ENCODE measurements at places on chromosomes 4 and X. TPM values are rescaled to one million over a fixed set of nuclear protein-coding genes. Genes with fewer than 3 reads are reported as not detected.

Gene GLRB
- not detected for total RNA-seq

Gene TCEAL7
- not detected for total RNA-seq

Gene SPANXN3
- not detected for total RNA-seq

Gene EIF1AX
- 47.7 TPM for total RNA-seq

Gene SLC6A8
- total RNA-seq: 0.64 TPM

Gene KLHL34
- 1.1 TPM for total RNA-seq

Gene WDR44
- 18.8 TPM for total RNA-seq

Gene PCDH11X
- not detected for total RNA-seq

- no peak overlapping the region for H3K27ac ChIP-seq
- H3K4me3 ChIP-seq: no peak overlapping the region
- peak; percentile 10 for DNase-seq
- no peaks in the 10 kb centered on the region for H3K27me3 ChIP-seq
- no peaks in the 10 kb centered on the region for H3K36me3 ChIP-seq
- no peaks in the 10 kb centered on the region for H3K4me1 ChIP-seq
Measured at GRCh38 chr4:77145842-77146185, 11.2 kb upstream of the CCNG2 start.

- no peaks in the 10 kb centered on the region for H3K4me1 ChIP-seq
- no peak overlapping the region for H3K4me3 ChIP-seq
- DNase-seq: no peak
- H3K27me3 ChIP-seq: no peaks in the 10 kb centered on the region
- no peaks in the 10 kb centered on the region for H3K36me3 ChIP-seq
- H3K27ac ChIP-seq: no peak overlapping the region
Measured at GRCh38 chr4:89173336-89174090, 62.2 kb downstream of the TIGD2 start.

- H3K36me3 ChIP-seq: no peaks in the 10 kb centered on the region
- H3K27me3 ChIP-seq: no peaks in the 10 kb centered on the region
- no peak overlapping the region for H3K27ac ChIP-seq
- no peak overlapping the region for H3K4me3 ChIP-seq
- H3K4me1 ChIP-seq: no peaks in the 10 kb centered on the region
Measured at GRCh38 chr4:66911880-66912279, 633.4 kb downstream of the CENPC start.

DNA sequence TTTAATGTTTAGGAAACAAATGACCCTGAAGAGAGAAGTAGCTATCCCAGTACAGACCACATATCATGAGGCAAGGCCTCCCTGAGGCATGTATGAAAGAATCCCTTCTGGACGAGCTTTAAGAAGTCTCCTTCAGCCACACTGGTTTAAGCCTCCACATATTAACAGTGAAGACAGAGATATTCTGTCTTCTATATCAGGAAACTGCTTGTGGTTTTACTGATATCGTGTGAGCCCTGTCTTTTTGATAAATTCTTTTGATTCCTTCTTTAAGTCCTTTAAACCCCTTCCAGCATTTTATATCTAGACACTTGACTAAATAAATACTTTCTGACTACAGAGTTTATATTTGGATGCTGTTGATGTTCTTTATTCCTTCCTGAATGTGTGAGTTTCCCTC is 45.9 kb upstream of the GPC4 start:
- no peak for DNase-seq
- H3K4me1 ChIP-seq: no peaks in the 10 kb centered on the region
- no peak overlapping the region for H3K4me3 ChIP-seq
- no peak overlapping the region for H3K27ac ChIP-seq

- DNase-seq: no peak
- H3K27me3 ChIP-seq: no peaks in the 10 kb centered on the region
- no peak overlapping the region for H3K27ac ChIP-seq
- H3K36me3 ChIP-seq: no peaks in the 10 kb centered on the region
- no peaks in the 10 kb centered on the region for H3K4me1 ChIP-seq
Measured at GRCh38 chr4:85946821-85947220, 413.0 kb downstream of the MAPK10 start.

DNA sequence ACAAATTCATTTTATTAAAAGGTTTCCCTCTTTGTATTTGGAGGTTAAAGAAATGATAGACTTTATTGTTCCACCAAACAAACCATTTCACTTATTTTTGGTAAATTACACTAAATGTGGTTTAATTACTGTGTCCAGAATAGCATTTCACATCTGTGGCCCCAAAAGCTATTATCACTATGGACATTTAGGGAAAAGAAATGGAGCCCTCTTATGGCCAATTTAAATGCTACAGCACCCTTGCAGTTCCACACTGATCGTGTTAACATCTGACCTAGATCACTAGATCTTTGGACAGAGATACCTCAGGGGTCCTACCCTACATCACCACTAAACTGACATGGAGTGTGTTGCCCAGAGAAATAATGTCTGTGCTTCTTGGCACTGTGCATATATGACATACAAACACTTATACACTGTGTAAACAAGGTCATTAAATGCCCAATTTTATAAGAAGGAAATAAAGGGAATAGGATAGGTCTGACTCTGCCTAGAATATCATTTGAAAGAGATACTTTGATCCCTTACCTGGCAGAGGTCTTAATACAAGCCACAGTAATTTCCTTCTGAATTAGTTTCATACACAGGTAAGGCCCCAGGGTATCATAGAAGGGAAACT is 163.9 kb downstream of the KDR start:
- no peaks in the 10 kb centered on the region for H3K27me3 ChIP-seq
- no peaks in the 10 kb centered on the region for H3K4me1 ChIP-seq
- peak; percentile 34 for DNase-seq
- H3K27ac ChIP-seq: no peak overlapping the region
- no peak overlapping the region for H3K4me3 ChIP-seq
- no peaks in the 10 kb centered on the region for H3K36me3 ChIP-seq

DNA sequence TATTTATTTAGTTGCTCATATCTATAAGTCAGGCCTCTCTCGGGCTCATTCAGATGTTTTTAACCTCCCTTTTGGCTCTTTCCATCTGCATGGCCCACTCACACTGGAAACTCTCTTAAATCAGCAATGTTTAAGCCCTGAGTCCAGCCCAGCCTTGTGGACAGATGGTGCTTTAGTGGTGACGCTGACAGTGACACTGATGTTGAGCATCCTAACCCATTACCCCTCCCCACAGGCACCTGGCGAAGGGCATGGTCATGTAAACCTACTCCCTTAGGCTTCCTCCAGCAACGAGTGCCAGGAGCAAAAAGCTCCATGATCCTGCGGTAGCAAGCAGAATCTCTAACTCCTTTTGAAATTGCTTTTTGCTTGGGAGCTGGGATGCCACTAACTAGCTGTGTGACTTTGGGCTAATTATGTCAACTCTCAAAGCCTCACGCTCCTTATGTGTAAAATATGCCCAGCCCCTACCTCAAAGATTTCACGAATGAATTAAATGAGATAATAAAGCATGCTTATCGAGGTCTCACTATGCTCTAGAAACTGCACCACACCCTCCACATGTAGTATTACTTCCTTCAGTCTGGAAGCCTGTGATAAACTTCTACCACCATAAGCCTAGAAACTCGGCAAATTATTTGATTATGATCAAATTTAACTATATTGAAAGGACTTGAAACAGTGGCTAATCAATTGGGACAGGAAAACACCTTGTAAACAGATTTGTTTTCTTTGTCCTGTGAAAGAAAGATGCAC is 569.4 kb downstream of the BCOR start:
- H3K27me3 ChIP-seq: no peaks in the 10 kb centered on the region
- no peak overlapping the region for H3K4me3 ChIP-seq
- no peak for DNase-seq
- H3K4me1 ChIP-seq: no peaks in the 10 kb centered on the region
- no peak overlapping the region for H3K27ac ChIP-seq

DNA sequence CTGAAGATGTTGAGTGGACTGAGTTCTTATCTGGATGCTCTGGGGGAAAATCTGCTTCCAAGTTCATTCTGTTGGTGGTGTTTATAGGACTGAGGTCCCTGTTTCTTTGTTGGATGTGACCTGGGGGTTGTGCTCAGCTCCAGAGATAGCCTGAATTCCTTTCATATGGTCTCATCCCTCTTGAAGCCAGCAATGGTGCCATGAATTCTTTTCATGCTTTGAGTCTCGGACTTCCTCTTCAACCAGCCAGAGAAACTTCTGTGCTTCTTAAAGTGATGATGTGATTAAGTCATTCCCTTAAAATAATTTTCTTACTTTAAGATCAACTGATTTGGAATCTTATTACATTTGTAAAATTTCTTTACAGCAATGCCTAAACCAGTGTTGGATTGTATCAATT is 233.8 kb upstream of the UGT8 start:
- no peak for DNase-seq
- H3K27me3 ChIP-seq: no peaks in the 10 kb centered on the region
- no peak overlapping the region for H3K4me3 ChIP-seq
- H3K36me3 ChIP-seq: no peaks in the 10 kb centered on the region
- no peaks in the 10 kb centered on the region for H3K4me1 ChIP-seq

DNA sequence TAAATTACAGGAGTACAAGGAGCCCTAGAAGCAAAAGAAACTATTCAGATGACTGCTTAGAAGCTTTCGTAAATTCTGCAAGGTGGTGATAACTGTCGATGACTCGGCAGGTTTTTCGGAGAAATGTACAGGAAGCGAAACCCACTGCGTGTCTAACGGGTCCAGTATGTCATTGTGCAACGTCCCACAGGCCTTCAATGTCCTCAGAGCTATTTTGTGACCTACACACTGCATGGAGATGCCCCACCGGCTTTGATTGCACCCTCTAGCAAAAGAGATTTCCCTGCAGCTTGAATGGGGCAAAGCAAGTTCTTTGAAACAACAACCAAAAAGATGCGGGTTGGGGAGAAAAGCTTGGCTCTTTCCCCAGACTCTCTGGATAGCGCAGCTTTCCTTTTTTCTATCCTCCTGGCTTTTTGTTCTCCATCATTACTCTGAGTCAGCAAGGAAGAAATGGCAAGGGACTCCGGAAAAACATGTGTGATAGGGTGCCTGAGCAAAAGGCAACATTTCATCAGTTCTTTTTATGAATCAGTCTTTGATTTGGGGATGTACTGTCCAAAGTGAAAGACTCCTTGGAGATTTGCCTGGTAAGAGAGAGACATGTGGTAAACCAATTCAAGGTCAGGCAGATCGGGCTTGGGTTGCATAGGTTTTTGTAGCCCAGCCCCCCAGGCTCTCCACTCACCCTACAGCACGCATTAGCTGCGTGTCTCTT is 112.0 kb upstream of the TBL1X start:
- H3K27ac ChIP-seq: no peak overlapping the region
- peak overlapping the region; percentile 8 for H3K4me3 ChIP-seq
- DNase-seq: peak; percentile 27
- no peaks in the 10 kb centered on the region for H3K36me3 ChIP-seq
- H3K27me3 ChIP-seq: no peaks in the 10 kb centered on the region
- H3K4me1 ChIP-seq: peaks cover 36% of the 10 kb centered on the region

GRCh38 chr4:24754571-24754970 is 40.8 kb upstream of the SOD3 start:
- DNase-seq: no peak
- no peaks in the 10 kb centered on the region for H3K36me3 ChIP-seq
- no peak overlapping the region for H3K27ac ChIP-seq
- H3K4me3 ChIP-seq: no peak overlapping the region

DNA sequence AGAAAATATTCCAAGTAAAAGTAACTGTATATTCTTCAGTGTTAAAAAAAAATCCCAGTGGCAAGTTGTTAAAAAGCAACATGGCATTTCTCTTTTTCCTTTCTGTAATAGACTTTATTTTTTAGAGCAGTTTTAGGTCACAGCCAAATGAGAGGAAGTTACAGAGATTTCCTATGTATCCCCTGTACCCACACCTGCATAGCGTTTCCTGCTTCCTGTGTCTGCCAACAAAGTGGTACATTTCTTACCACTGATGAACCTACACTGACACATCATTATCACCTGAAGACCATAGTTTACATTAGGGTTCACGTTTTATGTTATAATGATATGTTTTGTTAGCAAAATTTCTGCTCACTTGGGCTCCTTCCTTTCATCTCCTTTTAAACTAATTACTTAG is 124.7 kb downstream of the GPAT3 start:
- no peaks in the 10 kb centered on the region for H3K4me1 ChIP-seq
- H3K27me3 ChIP-seq: no peaks in the 10 kb centered on the region
- no peaks in the 10 kb centered on the region for H3K36me3 ChIP-seq
- DNase-seq: peak; percentile 11

- H3K36me3 ChIP-seq: no peaks in the 10 kb centered on the region
- no peak for DNase-seq
- no peaks in the 10 kb centered on the region for H3K27me3 ChIP-seq
- H3K4me1 ChIP-seq: no peaks in the 10 kb centered on the region
- H3K4me3 ChIP-seq: no peak overlapping the region
Measured at GRCh38 chr4:182969651-182970279, 52.6 kb upstream of the DCTD start.

- H3K27me3 ChIP-seq: no peaks in the 10 kb centered on the region
- no peak overlapping the region for H3K27ac ChIP-seq
Measured at GRCh38 chr4:153267890-153268289, 63.6 kb downstream of the TRIM2 start.

- no peak overlapping the region for H3K4me3 ChIP-seq
- no peak for DNase-seq
- no peaks in the 10 kb centered on the region for H3K36me3 ChIP-seq
- no peaks in the 10 kb centered on the region for H3K4me1 ChIP-seq
- no peaks in the 10 kb centered on the region for H3K27me3 ChIP-seq
- H3K27ac ChIP-seq: no peak overlapping the region
Measured at GRCh38 chr4:43163101-43163792, 270.7 kb downstream of the GRXCR1 start.

DNA sequence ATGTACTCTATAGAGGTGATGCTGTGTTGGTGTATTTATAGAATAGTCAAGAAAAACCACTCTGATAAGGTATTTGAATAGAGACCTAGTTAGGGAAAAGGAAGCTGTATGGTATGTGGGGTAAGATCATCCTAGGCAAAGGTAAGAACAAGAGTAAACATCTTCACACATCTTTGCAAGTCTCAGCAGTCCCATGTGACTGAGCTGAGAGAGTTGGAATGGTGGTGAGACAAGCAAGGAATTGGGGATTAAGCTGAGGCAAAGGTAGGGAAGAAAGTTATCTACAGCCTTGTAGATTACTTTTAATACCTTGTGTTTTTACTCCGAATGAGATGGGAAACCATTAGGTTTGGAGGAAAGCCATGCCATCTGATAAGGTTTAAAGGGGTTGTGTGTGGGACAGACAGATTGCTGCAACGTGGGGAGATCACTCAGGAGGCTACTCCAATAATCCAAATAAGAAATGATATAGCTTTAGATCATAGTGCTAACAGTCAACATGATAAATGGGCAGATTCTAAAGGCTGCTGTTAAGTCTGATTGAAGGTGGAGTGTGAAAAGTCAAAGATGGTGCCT is 31.7 kb upstream of the MANBA start:
- peaks cover 28% of the 10 kb centered on the region for H3K36me3 ChIP-seq
- no peak overlapping the region for H3K4me3 ChIP-seq
- H3K27ac ChIP-seq: no peak overlapping the region

DNA sequence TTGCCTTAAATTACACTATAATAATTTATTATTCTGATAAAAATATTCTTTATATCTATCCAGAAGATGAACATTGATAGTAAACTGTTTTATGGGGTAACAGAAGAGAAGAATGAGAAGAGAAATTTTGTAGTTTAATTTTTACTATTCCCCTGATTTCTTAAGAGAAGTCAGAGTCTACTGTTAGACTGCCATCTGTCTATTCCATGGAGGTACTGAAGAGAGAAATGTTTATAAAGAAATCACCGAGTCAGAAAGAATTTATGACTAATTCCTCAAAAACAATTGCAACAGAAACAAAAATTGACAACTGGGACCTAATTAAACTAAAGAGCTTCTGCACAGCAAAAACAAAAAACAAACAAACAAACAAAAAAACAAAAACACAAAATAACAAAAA is 149.9 kb downstream of the FGF16 start:
- H3K27ac ChIP-seq: no peak overlapping the region
- no peak for DNase-seq
- no peaks in the 10 kb centered on the region for H3K36me3 ChIP-seq
- H3K4me3 ChIP-seq: no peak overlapping the region
- H3K4me1 ChIP-seq: no peaks in the 10 kb centered on the region

- no peaks in the 10 kb centered on the region for H3K36me3 ChIP-seq
- H3K4me1 ChIP-seq: no peaks in the 10 kb centered on the region
- H3K4me3 ChIP-seq: no peak overlapping the region
- H3K27me3 ChIP-seq: no peaks in the 10 kb centered on the region
Measured at GRCh38 chr4:78410676-78411075, 140.9 kb upstream of the ANXA3 start.
